Hippocampal formation (tissue), 2 donors: ENCODE measurements at places on chromosomes 1 and 21.
A peak's percentile ranks its signal among the peaks of the same experiment; 100 is the strongest.

DNA sequence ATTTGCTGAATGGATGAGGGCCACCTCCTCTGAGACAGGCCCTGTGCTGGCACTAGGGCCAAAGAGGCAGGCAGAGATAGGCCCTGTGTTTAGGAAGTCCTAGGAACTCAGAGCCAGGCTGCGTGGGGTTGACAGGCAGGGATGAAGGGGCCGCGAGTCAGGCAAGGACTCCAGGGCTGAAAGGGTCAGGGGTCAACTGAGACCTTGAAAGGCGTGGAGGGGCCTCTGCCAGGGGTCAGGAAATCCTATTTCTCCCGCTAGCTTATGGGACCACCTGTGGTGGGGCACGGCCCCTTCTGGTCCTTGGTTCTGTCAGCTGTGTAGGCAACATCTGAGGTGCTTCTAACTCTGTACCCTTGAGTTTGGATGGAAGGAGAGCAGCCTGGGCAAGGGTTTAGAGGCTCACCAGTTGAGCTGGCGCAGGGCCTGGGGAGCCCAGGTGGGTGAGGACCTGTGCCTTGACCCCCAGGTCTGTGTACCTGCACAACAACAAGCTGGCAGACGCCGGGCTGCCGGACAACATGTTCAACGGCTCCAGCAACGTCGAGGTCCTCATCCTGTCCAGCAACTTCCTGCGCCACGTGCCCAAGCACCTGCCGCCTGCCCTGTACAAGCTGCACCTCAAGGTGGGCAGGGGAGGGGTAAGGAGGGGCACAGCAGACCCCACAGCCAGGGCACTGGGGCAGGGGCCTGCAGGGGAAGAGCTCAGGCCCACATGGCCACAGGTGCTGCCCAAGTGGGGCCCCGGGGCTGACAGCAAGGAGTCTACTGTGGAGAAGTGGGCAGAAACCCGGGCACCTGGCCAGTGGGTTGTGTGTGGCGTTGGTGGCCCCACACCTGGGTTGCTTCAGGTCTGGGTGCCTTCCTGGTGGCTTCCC is 14.9 kb downstream of the PODN start:
- no peak for DNase-seq

- no peak for DNase-seq
Measured at GRCh38 chr1:27994060-27994459, 34.3 kb downstream of the XKR8 start.

GRCh38 chr1:218367118-218367517 is 22.0 kb downstream of the TGFB2 start:
- DNase-seq = no peak

GRCh38 chr1:6246497-6247467 is 2.8 kb downstream of the HES3 start:
- peak; percentile 47 for DNase-seq

DNA sequence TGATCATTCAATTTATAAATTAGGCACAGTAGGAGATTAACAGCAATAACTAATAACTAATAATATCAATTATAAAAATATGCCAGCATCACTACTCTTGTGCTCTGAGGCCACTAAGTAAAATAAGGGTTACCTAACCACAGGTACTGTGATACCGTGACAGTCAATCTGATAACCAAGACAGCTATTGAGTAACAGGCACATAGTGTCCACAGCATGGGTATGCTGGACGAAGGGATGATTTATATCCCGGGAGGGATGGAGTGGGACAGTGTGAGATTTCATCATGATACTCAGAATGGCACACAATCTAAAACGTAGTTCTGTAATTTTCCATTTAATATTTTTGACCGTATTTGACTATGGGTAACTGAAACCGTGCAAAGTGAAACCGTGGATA is 39.4 kb downstream of the CD46 start:
- no peak for DNase-seq

DNA sequence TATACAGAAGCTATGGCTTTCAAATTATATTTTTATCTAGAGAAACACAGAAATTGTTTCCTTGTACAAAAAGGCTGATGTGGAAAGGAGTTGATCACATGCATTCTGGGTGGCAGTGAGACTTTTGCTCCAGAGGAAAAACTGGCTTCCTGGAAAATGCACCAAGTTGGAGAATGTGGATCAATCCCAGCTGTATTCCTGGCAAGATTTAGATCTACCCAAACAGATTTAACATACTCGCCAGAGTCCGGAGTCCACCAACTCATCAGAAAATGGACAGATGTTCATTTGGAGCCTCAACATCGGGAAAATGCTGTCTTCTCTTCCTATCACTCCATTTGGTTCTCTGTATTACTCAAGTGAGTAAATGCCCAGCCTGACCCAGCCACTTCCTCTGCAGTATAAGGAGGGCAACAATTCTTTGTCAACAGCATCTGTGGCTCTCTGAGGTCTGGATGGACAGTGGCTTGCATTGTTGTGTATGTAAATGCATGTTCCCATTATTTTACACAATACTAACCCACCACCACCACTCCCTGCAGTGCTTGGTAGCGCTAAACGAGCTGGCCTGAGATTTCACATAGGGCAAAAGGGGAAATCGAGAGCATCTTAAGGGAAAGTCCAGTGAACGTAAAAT is 226.2 kb upstream of the IRF2BP2 start:
- DNase-seq = peak; percentile 65

DNA sequence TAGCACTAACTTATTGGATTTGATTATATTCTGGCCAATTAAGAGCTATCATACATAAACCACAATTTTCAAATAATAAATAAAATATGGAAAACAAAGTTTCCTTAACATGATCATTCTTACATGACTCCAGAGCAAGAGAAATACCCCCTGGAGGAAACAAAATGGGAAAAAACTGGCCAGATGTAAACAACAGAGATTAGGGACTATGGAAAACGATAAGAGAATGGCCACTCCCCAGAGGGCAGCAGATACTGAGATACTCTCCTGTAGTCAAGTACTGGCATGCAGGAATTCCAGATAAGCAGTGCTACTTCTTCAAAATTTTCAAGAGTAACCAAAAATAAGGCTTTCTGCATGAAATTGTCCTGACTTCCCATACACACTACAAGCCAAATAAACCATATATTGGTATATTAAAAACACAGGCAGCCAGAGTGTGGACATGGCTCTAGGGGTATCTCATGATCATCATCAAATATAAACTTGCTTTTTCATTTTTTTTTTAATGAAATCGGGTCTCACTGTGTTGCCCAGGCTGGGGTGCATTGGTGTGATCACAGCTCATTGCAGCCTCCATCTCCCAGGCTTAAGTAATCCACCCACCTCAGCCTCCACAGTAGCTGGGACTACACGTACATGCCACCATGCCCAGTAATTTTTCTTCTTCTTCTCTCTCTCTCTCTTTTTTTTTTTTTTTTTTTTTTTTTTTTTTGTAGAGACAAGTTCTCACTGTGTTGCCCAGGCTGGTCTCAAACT is 118.5 kb downstream of the EIF4G3 start:
- no peak for DNase-seq

DNA sequence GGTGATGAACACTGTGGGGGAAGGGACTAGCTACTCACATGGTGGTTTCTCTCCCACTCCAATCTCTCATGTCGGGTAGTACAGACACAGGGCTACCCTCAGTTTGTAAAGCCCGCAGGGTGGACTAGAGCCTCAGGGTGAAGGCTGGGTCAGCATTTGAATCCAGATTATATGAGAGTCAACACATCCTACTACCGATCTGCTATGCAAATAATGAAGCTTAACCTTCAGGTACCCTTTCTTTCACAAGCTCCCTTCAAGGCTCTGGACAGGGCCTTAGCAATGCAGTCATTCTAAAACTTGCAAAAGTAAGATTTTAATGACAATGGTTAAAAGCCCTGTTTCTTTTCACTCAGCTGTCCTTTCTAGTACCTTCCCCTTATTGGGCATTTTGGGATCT is 5.5 kb upstream of the ZBED6 start:
- DNase-seq = no peak
